ENCODE measurements at places on chromosomes 7 and 10. TPM values are rescaled to one million over a fixed set of nuclear protein-coding genes. Genes with fewer than 3 reads are reported as not detected.

Gene OR13A1
- total RNA-seq, result not detected

Gene ARHGAP19
- 14.0 TPM for total RNA-seq

Gene CRTAC1
- 128 TPM for total RNA-seq

Gene MCM10
- total RNA-seq, result 0.78 TPM

Gene IDI2
- not detected for total RNA-seq

Gene PDE1C
- total RNA-seq, result 13.0 TPM

Gene LIPM
- total RNA-seq, result not detected

Gene SLC26A3
- not detected for total RNA-seq

Gene SYPL1
- 92.4 TPM for total RNA-seq

Gene KLHL7
- 16.4 TPM for total RNA-seq

Gene FOXI2
- not detected for total RNA-seq

Gene SPDYE1
- not detected for total RNA-seq

Gene TMEM130
- total RNA-seq, result 20.0 TPM
